Muscle of back (tissue), 13 donors: ENCODE measurements at places on chromosomes 6 and 20. TPM values are rescaled to one million over a fixed set of nuclear protein-coding genes. Genes with fewer than 3 reads are reported as not detected.

- DNase-seq: no peak
Observed at GRCh38 chr6:38495922-38496635, 143.7 kb downstream of the BTBD9 start.

DNA sequence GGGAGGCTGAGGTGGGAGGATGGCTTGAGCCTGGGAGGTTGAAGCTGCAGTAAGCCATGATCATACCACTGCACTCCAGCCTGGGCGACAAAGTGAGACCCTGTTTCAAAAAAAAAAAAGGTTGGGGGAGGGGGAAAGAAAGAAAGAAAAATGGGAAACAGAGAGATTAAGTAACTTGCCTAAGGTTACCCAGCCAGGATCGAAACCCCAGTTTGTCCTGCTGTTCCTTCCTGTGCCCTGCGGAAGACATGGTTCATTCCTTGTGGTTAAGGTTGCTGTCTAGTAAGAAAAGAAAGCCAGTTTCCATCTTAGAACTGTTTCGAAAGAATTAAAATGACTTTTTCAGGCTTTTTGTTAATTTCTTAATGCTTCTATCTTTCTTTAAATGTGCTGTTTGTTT is 29.8 kb downstream of the C6orf89 start:
- no peak for DNase-seq

- no peak for DNase-seq
Observed at GRCh38 chr20:1005452-1006027, 3.4 kb upstream of the RSPO4 start.

DNA sequence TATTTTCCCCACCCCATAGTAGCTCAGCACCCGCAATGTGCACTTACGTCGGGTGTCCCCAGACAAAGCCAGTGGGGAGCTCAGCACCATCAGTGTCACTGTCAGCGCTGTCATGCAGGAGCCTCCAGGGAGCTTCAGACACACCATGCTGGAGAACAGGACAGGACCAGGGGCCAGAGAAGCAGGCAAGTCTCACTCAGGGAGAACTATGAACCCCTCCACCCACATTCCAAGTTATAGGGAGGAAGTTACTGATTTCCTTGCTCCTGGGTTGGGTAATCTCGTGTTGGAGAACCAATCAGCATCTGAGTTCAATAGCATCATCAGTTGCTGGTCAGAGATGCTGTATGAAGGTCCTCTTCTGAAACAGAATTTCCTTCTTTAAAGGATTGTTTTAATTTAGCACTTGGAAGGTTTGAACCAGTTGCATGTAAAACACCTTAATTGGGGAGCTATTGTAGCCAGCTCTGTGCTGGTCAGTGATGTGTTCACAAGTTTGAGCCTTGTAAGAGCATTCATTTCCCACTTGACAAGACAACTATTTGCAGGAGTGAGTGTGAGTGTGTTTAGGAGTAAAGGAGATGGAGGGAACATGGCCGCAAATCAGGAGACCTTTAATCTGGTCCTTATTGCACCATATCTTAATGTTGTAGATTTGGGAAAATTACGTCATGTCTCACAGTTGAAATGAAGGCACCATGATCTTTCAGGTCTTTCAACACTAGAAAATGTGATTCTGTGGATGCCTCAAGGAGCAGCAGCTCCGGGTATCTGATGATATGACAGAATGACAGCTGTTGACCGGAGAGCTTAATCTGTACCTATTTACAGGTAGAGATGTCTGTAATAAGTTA is at the start of gene HLA-DRB1:
Gene HLA-DRB1 (minus strand): TSS at position 253 of the 854 bp plus-strand sequence. CDS start 106 bp downstream, at position 147.
- peak; percentile 39 for DNase-seq

- no peak for DNase-seq
Observed at GRCh38 chr6:135291288-135292076, 110.4 kb downstream of the MYB start.

HSPA1L gene
- 3.3 TPM for polyA plus RNA-seq

DNA sequence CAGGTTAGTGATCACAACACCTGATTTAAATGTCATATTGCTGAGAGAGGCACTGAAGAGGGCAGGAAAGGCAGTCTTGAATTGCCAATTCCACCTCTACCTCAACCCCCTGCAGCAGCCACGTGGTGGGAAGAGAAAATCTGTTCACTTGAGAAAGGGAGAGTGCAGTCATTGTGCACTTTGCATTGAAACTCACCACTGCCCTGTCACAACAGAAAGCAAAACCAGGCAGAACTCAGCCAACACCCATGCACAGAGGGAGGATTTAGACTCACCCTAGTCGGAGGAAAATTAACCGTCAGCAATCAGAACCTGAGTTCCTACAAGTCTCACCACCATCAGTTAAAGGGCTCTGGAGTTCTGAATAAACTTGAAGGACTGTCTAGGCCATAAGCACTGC is 1040.2 kb downstream of the HACE1 start:
- DNase-seq: no peak

- no peak for DNase-seq
Observed at GRCh38 chr6:132865364-132865763, 51.0 kb downstream of the RPS12 start.

DNA sequence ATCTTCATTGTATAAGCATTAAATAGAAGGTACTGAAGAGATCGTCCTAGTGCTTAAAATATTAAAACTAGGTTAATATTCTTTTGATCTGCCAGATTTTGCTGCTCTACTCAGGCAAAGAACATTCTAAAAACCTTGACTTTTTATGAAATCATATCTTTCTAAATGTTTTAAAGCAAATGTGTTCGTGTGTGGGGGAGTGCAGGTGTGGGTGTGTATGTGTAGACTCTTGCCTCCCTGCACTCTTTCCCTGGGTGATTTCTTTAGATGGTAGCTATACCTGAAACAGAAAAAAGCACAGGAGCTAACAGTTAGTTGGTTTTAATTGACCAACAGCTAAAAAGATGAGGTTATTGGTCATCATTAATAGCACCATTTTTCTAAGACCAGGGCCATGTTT is 5.7 kb downstream of the NRSN1 start:
- no peak for DNase-seq

GRCh38 chr6:158793432-158793831 is 25.7 kb downstream of the EZR start:
- DNase-seq: no peak

GRCh38 chr6:30743099-30744053 is 889 bp upstream of the FLOT1 start:
- DNase-seq: peak; percentile 53

ANKEF1 gene
- 1.3 TPM for polyA plus RNA-seq

- DNase-seq: no peak
Observed at GRCh38 chr6:62942000-62942399, 269.3 kb upstream of the FKBP1C start.

DPPA5 gene
- not detected for polyA plus RNA-seq

BPIFA3 gene
- not detected for polyA plus RNA-seq

DNA sequence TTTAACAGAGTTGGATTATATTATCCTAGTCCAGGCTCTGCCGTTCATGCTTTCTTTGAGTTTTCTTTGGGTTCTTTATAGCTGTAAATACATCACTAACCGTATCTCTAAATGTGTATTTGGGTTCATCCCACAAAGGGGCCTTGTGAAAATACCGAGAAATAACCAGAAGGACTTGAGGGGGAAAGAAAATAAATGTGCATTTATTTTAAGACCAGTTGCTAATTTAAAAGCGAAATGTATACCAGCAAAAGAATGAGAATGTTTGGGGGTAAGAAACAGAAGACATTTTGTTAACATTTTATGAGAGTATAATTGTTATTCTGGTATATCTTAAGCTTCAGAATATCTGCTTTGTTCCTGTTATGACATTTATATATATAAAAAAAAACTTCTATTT is 38.9 kb downstream of the LRRN4 start:
- no peak for DNase-seq

DEFB121 gene
- not detected for polyA plus RNA-seq

DNA sequence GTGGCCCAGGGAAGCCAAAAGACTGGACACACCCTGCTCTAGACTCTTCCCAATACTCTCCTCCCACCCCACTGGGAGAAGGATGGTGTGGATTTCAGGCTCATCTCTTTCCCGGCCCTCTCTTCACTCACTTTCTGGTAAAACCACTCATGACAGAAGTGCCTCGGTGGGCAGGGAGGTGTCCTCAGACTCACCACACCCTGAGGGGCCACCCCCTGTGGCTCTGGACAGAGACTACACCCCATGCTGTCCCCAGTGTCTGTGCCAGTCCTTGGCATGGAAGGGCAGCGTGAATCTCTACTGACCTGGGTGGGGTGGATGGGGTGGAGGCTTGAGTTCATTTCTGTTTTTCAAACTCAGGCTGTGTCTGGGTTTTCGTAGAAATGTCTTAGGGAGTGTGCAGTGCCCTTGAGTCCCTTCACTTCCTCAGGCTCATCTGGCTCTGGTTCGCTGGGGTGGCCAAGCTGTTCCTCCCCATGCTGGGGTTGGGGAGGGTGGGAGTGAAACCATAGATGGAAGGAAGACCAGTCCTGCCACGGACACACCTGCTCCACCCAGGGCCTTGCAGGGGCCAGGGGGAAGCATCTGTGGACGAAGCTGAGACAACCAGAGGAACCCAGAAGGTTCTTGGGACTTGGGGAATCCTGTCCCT is 59.1 kb downstream of the EZR start:
- no peak for DNase-seq

PEX3 gene
- polyA plus RNA-seq: 18.4 TPM

- DNase-seq: peak; percentile 68
Observed at GRCh38 chr6:14037402-14038277, 79.9 kb upstream of the CD83 start.
